ENCODE measurements at places on chromosomes 12 and 14.

DNA sequence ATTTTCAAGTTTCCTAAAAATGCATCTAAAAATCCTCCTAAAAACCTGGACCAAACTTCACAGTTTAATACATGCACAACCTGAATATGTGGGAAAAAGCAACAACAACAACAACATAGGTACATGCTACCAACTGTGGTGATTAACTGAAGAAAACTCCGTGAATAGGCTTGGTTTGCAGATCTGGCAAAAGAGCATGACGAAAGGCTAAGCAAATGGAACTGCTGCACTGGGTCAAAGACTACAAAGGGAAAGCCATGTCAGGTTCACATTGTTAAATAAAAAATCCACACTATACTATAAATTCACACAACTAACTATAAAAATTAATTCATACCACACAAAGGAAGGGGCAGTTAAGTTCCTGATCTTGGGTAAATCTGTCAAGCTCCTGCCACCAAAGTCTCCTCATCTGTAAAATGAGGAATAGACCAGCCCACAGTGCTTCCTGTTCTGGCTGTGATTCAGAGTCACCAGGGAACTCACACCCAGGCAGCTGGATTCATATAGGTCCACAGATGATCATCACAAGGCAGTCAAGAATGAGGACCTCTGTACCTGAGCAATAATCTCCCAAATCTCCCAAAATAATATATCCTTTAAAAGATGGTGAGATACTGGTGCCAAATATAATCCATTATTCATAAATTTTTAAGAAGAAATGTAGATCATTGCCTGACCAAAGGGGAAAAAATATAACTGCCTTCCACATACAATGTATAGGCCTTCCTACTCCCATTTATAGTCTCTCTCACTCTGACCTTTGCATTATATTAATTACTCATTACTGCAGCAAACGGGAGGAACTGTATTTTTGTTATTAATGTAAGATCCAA lies 7.0 kb downstream of the CORO1C start:
- no peak for DNase-seq

DNA sequence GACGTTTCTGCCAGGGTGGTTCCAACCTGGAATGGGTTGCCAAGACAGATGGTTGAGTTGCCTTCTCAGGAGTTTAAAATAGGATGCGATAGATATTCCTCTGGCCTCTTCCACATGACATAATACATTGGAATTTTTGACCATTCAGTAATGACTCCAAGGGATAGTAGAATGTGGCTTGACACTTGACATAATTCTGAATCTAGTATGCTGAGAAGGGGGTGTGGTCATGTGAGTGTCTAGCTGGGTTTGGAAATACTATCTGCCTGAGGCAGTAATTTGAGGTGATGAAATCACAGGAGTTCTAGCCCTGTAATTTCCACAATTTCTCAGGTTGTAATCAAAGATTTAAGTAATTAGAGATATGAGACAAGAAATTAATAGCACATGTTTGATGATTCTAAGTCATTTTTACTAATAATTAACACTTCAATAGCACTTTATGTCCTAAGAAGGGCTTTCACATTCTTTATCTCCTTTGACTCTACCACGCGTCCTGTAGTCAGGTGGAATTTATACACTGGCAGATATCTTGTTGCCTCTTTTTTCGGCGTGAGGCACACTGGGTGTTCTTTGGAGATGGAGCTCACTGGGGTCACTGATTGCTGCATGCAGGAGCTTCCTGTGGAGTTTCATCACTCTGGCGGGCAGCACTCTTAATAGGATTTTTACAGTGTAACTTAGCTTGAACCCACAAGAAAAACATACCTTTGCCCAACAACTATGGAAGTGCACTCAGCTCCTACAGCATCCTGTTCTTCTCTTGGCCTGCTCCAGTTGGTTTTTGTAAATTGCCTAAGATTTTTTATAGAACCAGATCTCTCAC lies 3.2 kb upstream of the AMIGO2 start:
- DNase-seq: no peak

DNA sequence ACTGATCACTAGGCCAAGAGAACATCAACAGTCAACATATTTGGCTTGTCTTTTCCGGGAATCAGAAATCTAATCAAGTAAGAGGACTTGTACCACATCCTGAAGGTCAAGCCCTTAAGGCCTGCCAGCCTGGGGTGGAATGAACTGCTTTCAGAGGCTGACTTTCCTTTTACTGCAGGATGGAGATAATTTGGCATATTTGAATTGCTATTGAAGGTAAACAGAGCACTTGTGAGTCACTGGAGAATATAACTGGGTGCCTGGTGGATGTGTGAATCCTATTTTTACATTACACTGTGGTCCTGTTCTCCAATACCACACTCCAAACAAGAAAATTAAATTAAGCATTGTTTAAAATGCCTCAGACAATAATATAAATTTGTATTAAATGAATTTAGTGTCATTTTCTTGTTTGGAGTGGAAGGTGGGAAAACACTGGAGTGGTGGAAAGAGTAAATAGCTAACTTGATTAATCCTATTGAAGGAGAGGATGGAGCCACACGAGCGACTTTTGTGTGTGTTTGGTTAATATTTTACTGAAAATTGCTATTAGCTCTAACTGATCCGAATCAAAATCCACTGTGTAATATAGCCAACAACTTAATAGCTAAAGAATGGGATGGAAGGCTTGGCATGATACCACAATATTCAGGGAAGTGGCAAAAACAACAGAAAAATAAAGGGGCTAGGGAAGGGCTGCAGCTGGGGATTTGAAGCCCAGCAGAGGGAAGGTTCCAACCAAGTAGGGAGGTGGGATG lies 89.4 kb downstream of the OTX2 start:
- no peak for DNase-seq

DNA sequence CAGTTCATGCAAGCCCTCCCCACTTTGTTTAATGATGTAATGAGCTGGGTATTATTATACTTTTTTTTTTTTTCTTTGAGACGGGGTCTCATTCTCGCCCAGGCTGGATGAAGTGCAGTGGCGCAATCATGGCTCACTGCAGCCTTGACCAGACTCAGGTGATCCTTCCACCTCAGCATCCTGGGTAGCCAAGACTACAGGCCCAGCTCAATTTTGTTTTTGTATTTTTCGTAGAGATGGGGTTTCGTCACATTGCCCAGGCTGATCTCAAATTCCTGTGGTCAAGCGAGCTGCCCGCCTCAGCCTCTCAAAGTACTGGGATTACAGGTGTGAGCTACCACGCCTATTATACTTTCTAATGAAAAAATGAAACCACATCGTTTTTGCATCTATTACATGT lies 4.5 kb upstream of the DCAF11 start:
- DNase-seq: no peak

- DNase-seq: no peak
These were observed 34.7 kb downstream of the CIT start for GRCh38 chr12:119842380-119842779.

DNA sequence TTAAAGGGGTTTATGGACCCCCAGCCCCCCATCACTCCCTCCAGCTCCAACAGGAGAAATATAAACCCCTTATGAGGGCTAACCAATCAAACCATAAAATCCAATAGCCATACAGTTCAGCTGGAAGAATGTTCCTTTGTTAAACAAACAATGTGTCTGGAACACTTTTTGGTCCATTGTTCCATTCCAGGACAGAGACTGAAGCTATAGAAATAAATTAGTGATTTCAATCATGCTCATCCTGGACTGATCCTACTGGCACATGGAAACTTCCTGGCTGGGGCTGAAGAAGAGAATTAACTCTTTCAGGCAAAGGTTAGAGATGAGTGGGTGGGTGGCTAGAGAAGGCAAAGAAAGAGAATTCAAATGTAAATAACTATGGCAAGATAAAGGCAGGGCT lies 63.4 kb downstream of the ANO2 start:
- no peak for DNase-seq

GRCh38 chr12:55736780-55737580 lies 5.9 kb upstream of the GDF11 start:
- DNase-seq: no peak

- DNase-seq: no peak
These were observed 255.6 kb downstream of the ERC1 start for GRCh38 chr12:1246637-1247036.

- DNase-seq: no peak
These were observed 17.4 kb downstream of the RFC5 start for GRCh38 chr12:118033902-118034301.

GRCh38 chr14:66680216-66680615 lies 172.3 kb downstream of the GPHN start:
- no peak for DNase-seq

GRCh38 chr12:23421556-23421955 lies 527.9 kb downstream of the SOX5 start:
- DNase-seq: no peak

- DNase-seq: no peak
These were observed 64.1 kb downstream of the APPL2 start for GRCh38 chr12:105171691-105172436.

GRCh38 chr12:97300891-97301290 lies 161.7 kb upstream of the RMST start:
- no peak for DNase-seq

DNA sequence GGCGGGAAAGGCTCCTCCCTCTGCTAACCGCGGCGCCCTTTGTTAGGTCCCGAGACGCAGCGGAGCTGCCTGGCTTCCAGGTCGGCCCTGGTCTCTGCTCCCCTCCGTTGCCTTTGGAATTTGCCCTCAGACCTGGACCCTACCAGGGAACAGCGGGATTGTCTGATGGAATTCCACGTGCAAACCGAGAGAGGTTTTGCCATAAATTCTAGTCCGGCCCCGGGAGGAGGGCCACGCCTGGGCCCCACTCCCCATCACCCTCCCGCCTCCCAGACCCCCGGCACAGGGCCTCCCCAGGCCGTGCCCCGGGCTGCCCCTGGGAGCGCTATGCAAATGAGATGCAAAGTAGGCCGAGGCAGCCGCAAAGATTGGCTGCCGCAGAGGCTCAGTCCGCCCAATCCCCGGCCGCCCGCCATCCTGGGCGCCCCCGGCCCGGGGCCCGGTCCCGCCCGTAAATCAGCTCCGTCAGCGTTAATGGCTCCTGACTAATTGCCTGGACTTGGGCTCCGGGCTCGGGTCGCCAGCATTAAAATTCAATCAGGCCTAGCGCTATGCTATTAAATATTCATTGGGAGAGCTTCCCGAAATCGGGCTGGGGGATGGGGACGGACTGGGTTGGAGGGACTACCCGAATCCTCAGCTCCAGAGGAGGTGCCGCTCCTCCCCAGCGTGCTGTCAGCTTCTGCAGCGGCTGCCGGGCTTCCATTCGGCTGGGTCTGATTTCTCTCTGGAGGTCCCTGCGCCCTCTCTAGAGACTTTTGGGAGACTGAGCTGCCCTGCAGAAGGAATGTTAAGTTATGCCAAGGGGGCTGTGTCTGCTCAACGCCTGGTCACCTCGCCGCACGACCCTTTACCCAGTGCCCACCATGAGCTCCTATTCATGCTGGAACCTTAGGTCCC lies 15.7 kb upstream of the FIGNL2 start:
- no peak for DNase-seq

DNA sequence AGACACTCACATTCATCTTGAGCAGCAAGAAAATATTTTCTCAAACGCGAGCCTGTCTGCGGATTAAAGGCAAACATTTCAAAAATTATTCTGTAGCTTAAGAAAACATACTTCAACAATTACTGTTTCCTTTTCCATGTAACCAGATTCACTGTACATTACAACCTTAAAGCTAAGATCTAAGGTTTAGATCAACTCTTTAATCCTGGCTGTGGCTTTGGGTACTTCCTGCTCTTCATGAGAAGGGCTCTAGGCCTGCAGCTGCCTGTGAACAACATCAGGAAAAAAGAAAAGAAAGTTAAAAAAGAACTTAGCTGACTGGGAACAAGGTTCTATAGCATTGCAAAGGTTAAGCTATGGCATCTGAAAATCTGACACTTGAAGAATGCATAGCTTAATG lies 21.4 kb upstream of the PIWIL1 start:
- no peak for DNase-seq

DNA sequence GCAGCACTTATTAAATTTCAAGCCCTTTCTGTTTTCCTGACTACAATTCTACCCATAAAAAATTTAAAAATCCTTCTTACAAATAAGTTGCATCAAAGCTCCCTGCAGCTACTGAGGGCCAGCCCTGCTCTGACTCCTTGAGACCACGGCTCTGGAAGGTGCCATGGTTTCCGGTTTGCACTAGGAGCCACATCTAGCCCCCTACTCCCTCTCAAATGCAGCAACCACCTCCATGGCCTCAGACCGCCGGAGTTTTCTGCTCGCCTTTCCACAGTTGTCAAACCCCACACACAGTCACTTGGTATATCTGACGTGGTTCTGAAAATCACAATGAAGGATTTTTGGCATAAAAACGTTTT lies 30.1 kb downstream of the P2RX4 start:
- no peak for DNase-seq

GRCh38 chr14:89359477-89360222 lies 57.4 kb downstream of the FOXN3 start:
- DNase-seq: no peak

DNA sequence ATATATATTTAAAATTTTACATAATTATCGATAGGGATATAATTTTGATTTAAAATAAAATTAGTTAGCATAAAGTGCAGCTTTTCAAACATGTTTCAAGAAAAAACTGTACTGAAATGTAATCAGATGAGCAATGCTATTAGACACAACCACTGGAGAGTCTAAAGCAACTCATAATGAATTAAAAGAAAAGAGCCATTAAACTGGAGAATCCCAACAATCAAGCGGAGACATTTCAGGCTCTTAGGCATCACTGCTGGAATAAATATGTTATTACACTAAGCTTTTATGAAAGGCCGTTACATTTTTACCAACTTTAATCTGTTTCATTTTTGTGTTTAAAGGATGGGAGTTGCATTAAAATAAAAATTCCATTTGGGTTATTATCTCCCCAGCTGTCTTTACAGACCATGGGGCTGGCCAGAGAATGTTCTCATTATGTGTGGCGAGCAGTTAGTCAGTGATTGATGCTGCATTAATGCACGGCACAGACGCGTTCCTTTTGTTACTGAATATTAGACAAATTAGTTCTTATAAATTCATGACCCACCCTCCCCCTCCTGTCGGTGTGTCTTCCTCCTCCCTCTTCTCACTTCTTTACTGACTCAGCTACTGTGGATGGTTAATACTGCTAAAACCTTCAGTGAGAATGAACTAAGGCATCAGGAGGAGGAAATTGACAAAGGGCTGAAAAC lies 156.8 kb downstream of the PDZRN4 start:
- DNase-seq: no peak

DNA sequence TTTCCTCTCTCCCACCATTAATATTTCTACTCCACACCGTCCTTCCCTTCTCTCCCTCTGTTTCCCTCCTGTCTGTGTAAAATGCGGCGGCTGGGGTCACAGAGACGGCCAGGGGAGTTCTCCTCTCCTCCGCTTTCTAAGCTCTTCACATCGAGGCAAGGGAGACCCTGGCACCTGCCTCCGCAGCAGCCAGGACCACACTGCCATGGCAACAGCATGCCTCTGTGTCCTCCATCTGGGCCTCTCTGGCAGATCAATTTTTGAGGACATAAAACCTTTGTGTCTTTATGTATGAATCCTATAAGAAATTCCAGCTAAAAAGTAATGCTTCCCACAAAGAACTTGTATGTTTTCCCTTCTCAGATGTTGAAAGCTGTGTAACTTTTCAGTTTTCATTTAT lies 41.4 kb downstream of the DYRK4 start:
- DNase-seq: no peak

All from stimulated activated CD4-positive, alpha-beta T cell treated with anti-CD3 and anti-CD28 coated beads, Interleukin-15, amount 100 ng/mL, for 48 hours (primary cell).